T47D (cell line): ENCODE measurements at places on chromosomes 16 and 17.
A peak's percentile ranks its signal among the peaks of the same experiment; 100 is the strongest.

DNA sequence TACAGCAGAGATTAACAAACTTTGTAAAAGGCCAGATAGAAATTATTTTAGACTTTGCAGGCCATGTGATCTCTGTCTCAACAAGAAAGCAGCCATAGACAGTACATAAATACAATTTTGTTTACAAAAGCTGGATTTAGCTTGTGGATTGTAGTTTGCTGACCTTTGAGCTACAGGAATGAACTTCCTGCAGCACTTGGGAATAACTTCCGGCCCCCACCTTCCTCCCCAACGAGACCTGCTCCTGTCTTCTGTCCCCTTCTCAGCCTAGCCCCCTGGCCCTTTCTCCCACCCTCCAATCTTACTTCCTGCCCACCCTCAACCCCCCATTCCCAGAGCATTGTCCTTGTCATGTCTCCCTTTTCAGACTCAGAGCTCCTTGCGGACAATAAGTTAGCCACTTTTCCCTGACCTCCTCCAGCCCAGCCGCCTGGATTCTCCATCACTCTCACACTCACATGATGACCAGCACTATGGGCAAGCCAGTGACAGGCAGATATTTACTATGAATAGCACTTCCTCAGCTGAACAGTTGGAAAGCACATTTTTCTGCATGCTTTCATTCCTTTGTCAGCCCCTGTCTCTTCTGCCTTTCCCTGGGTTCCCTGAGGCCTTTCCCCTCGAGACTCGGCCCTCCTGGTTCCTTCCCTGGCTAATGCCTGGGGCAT lies 27.6 kb upstream of the DLX3 start:
- no peak for DNase-seq

- DNase-seq: peak; percentile 84
Observed at GRCh38 chr17:57408071-57408811, 151.9 kb downstream of the MSI2 start.

DNA sequence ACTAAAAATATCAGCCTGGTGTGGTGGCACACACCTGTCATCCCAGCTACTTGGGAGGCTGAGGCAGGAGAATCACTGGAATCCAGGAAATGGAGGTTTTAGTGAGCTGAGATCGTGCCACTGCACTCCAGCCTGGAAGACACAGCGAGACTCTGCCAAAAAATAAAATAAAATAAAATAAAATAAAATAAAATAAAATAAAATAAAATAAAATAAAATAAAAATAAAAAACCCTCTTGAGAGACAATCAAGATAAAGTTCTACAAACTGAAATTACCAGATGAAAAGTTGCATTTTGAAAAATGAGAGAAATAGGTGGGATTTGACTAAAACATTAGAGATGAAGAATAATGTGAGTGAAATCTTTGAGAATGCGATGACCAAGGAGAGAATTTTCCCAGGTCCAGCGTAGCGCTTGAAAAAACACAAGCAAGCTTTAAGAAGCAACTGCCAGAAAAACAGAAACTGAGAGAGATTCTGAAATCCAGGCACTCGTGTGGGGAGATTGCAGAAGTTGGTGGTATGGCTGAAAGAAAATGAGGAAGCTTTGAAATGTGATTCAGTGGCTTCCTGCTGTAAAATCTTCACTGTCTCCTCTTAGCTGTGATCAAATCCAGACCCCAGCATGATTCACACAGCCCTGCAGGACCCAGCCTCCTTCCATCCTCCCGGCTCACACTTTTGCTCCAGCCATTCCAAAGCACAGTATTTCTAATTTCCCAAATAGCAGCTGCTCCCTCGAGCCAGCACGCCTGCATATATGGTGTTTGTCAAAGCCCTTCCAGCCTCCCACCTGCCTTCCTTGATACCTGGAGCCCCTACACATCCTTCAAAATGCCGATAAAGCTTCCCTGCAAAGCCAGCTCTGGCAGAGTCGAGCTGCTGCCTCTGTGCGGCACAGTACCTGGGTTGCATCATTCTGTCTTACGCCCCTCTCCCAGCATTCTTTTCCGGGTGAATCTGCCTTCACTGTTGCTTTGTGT lies 8.2 kb upstream of the CD300E start:
- no peak for DNase-seq

GRCh38 chr17:79113699-79114457 lies 39.3 kb downstream of the ENGASE start:
- no peak for DNase-seq

DNA sequence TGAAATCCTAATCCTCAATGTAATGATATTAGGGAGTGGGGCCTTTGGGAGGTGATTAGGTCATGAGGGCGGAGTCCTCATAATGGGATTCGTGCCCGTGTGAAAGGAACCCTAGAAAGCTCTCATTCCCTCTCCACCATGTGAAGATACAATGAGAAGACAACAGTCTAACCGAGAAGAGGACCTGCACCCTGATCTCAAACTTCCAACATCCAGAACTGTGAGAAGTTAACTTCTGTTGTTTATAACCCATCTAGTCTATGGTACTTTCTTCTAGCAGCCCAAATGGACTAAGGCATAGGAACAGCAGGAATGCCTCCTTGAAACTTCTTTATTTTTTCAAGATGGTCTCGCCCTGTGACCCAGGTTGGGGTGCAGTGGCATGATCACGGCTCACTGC lies 24.7 kb downstream of the WSB1 start:
- no peak for DNase-seq

DNA sequence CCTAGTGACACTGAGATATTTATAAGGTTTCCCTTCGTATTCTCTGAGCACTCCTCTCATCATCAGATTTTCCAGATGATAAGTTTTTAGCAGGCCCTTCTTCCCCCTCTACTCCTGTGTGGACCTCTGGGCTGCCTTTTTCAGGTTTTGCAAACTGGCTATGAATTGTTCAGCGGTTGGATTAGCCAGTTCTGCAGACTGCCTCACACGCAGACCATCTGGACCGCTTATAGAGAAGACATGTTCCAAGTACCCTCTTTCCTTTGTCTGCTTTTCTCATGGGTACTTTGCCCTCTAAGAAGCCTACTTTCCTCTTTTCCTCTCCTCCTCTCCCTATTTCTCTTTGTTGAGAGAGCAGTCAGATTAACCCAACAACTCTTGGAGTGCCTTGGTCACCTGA lies 111.6 kb downstream of the GRIN2A start:
- DNase-seq: no peak

DNA sequence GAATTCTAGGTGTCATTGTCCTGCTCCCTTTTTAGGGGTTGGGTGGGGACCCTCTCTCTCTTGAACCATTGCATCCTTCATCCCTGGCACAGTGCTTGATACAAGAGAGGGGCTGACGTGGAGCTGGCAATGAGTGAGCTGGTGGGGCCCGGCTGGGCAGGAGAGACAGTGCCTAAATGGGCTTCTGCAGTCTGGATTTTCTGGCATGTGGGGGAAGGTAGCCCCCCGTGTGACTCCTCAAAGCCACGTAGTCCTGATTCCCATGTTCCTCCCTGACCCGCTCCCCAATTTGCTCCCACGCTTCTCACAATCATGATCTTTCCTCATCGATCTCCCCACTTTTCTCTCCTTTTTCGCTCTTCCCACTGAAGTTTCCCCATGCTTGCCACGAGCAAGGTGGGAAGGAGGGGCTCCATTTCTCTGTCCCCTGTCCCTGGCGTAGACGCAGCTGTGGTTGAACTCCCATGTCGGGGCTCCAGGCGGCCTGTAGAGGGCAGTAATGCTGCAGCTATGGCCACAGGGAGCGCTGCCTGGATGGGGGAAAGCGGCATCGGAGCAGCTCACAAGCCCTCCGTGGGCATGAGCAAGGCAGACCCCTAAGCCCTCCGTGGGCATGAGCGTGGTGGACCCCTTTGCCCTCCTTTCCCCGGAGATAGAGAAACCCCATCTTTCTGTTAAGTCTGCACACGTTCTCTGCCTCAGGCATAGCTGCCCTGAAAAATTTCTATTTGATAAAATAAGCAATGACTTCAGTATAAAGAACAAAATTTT lies 47.5 kb downstream of the HAPSTR1 start:
- peak; percentile 41 for DNase-seq

GRCh38 chr17:41982026-41982760 lies 15.6 kb downstream of the CNP start:
- DNase-seq: no peak

- no peak for DNase-seq
Observed at GRCh38 chr17:48728232-48729231, at the start of gene HOXB13. Gene HOXB13, minus strand, starts transcription at chr17:48728750. Its CDS starts 157 bp downstream, at chr17:48728593.

DNA sequence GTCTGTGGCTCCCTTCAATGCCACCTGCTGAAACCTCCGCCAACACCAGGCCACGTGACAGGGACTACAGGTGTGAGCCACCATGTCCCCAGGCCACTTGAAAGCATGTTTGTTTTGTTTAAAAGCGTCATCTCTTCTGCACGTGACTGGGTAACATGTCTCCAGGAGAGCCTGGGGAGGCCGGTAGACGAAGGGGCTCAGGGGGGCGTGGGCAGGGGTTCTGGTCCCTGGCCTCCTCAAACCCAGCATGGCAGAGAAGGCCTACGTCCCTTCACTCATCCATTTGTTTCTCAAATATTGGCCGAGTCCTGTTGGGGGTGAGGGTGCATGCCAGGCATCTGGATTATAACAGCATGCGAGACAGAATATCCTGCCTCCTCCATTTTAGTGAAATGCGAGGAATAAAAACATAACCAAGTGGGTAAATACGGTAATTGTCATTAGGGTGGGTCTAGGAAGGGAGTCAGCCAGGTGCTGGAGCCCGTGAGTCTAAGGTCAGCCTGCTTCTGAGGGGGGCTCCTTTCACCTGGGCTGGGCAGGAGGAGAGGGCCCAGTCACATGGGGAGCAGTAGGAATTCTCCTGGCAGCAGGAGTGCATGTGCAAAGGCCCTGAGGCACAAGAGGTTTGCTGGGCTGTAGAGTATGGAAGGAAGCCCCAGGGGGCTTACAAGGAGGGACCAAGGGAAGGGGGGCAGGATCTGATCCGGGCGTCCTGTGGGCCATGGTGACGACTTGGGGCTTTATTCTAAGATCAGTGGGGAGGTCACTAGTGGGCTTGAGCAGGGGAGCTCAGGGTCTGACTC lies 26.8 kb upstream of the CIBAR2 start:
- no peak for DNase-seq

DNA sequence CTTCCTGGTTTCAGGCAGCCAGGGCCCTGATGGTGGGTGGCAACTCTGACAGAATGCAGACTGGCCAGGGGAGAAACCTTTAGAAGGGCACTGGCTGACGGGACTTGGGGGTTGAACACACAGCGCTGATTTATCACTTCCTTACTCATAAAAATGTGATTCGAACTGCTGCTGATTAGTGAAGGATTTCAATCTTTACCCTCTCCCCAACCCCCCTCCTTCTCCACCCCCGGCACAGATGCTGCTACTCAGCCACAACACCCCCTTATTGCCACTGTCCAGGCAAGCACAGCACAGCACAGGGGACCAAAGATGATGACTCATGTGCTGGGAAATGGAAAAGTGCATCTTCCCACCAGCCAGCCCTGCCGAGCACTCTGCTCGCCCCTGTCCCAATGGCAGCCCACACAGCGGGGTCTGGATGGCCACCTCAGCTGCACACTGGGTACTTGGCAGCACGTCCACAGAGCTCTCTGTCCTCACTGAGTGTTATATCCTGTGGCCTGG lies 70.1 kb downstream of the SMG6 start:
- DNase-seq: no peak

GRCh38 chr16:15418206-15418605 lies 16.2 kb upstream of the BMERB1 start:
- no peak for DNase-seq

- DNase-seq: no peak
Observed at GRCh38 chr16:57533431-57534336, 2.7 kb downstream of the CCDC102A start.

DNA sequence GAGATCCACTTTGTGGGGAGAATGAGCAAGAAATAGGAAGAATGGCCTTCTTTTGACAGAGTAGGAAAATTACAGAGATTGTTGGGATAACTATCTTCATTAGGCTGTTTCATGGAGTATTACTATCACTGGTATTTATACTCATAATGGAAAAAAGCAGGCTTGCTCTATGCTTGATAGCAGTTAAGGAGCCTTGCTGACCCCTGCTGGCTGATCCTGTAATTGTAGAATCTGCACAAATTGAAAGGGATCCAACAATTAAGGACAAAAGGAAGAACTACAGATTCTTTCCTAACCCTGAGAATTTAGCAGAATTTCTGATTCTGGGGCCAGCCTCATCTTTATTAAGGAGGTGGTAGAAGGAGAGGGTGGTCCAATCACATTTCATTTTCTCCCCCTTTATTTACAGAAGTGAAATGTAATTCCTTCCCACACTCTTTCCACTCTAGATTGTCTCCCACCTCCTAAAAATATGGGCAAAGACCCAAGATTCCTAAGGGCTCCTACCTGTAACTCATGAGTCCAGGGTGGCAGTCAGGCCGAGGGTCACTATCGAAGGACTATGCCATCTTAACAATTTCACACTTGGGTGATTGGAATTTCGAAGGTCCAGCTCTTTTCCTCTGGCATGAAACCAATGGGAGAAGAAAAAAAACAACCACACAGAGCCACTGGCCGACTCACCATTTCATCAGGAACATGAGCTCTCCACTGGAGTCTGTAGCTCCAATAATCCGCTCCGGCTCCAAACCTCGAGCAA lies 26.3 kb downstream of the NFE2L1 start:
- no peak for DNase-seq

DNA sequence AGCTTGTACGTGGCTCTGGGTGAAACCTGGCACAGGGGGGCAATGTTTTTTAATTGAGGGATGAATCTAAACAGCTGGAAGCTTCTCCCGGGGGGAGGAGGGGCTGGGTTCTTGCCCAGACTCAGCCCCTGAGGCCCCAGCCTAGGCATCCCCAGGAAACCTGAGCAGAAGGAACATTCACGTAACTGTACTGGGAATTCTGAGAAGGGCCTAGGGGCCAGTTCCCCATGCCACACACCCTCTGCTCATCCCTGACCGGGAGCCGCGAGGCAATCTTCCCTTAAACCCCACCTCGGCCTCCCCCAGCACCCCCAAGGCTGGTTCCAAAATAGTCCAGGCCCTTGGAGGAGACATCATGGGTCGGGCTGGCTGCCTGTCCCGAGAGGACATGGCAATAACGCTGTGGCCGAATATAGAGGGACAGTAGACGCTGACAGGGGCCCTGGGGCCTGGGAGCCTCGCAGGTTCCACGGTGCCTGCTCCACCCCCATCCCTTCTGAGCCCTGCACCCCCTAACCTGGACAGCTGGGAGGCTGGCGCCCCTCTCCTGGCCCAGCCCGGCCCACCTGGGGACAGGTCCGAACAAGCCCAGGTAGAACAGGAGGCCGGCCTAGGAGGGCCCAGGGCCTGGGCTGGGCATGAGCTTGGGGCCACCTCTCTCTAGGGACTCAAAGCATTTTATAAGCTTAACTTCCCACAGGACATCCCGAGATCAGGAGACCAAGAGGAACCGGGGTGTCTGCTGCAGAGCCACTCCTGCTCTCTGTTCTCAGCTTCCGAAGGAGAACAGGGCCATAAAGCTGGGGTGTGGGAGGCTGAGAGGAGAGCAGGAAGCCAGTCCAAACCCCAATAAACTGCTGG lies 83.2 kb upstream of the TOB1 start:
- no peak for DNase-seq

- peak; percentile 34 for DNase-seq
Observed at GRCh38 chr16:69131167-69131838, 1.1 kb downstream of the CHTF8 start.
